Right ventricle myocardium inferior (tissue), 1 donor: ENCODE measurements at places on chromosomes 16 and 17.

DNA sequence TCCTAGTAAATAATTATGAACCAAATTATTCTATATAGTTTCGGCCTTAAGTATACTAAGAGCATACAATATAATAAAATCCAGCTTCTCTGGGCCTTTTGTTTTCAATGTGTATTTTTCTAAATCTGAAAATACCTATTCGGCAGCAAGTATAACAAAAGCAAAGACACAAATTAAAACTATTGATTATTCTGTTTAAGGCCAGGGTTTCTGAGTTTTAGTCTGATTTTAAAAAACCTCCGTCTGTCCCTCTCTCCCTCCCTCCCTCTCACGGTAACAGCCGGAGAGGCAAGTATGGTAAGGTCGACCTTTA lies 1.5 kb downstream of the TOB1 start:
- no peak for DNase-seq

DNA sequence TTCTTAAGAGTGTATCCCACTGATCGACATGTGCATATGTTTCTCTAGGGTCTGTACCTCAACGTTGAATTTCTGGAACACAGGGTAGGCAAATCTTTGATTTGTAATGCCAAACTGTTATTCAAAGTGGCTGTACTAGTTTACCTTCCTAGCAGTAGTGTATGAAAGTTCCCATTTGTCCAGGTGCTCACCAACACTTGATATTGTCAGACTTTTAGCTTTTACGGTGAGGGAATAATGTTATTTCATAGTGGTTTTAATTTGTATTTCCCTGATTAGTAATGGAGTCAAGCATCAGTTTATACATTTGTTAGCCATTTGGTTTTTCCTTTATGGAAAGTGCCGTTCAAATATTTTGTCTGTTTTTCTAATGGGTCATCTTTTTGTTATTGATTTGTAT lies 20.3 kb downstream of the GSDMB start:
- no peak for DNase-seq

DNA sequence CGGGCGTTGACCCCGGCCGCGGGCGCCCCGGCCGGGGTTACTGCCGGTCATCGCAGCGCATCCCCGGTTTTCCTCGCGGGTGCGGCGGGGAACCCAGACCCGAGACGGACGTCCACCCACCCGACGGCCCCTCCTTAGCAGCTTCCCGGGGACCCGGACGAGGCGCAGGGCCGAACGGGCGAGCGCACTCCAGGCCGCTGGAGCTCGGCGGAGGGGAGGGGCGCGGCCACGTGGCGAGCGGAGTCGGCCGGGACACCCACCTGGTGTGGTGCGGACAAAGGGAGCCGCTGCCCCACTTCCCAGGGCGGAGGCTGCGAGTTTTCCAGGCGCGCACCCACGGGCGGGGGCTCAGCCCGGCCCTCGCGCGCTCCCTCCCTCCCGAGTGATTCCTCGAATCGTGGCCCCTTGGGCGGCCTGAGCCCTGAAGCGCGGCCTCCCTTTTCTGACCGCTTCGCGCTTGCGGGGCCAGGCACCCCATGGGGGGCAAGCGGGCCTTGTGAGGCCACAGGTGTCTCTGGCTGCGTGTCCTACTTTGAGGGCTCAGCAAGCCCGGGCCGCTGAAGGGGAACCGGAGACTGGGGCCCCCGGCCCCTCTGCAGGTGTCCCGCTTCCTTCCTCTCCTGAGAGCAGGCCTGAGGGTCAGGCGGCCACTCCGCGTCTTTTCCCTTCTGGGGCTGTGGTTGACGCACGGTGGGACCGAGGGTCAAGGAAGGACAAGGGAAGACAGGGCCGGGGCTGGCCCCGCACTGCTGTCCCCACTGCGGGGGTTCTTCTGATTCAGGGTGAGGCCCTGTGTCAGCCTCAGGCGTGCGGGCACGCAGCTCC lies 1.1 kb upstream of the FASN start:
- DNase-seq: peak; percentile 74

GRCh38 chr16:4832698-4833343 lies 14.3 kb downstream of the GLYR1 start:
- DNase-seq: no peak

- DNase-seq: no peak
Measured at GRCh38 chr17:9432134-9432885, 143.3 kb downstream of the STX8 start.

DNA sequence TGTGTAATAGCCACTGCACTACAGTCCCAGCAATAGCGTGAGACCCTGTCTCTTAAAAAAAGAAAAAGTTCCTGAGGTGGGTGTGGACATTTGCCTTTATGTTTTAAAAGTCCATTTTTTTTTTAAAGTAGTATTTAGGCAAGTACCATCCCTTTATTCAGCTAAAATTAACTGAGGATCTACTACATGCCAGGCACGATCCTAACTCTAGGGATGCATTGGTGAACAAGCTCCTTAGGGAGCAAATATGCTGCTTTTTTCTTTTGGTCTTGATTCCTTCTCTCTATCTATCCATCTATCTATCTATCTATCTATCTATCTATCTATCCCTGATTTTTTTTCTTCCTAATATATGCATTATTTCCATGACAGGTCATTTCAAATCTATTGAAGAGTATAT lies 44.7 kb downstream of the CMTM3 start:
- DNase-seq: no peak

GRCh38 chr17:6506679-6507231 lies 49.6 kb downstream of the PITPNM3 start:
- DNase-seq: no peak

GRCh38 chr17:31674305-31674704 lies 184.7 kb downstream of the COPRS start:
- no peak for DNase-seq

DNA sequence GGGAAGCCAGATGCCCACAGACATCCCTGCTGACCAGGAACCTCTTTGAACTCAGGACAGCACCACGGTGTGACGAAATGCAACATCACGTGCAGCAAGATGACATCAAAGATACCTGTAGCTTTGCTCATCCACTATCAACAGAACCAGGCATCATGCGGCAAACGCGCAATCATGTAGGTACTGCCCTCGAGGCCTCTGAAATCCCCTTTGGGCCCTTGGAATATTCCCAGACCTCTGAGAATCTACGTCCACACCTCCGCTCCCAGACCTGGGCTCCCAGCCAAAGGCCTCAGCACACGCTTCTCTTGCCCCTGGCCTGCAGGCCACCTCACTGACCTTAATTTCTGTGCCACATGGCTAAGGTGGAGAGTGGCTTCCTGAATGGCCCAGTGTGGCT lies 7.3 kb downstream of the CX3CL1 start:
- DNase-seq: no peak

- DNase-seq: no peak
Measured at GRCh38 chr17:33038740-33039139, 47.1 kb downstream of the SPACA3 start.

- no peak for DNase-seq
Measured at GRCh38 chr17:31745964-31746600, 113.0 kb downstream of the COPRS start.

GRCh38 chr17:14069251-14070021 lies at the start of gene COX10:
Gene COX10, plus strand, starts transcription at chr17:14069504. Its CDS starts 102 bp downstream, at chr17:14069606.
- peak; percentile 93 for DNase-seq

DNA sequence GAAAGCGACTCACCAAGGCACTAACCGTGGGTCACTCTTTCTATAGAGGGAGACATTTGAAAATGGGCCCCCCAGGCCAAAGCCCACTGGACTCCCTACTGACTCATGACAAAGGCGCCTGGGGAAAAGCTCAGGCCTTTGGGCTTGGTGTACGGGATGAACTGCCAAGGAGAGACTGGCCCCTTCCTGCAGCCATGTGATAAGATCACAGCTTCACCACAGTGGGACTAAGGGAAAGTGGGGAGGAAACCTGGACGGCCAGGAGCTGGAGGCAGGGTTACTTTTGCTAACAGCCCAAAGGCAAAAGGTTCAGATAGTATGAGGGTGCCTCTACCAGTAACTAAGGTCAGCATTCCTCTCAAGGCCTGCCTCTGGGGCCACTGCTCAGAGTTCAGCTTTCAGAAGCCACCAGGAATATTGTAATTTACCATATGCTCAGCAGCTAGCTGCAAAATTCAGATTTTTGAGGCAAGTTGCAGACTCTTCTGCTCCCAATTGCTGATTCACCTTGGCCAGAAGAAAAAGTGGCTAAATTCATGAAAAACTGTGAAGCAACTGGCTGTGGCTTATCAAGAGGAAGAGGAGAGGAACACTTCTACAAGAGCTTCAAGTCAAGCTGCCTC lies 37.1 kb upstream of the SLC25A19 start:
- no peak for DNase-seq

GRCh38 chr17:77935121-77935571 lies 23.4 kb upstream of the TNRC6C start:
- no peak for DNase-seq

DNA sequence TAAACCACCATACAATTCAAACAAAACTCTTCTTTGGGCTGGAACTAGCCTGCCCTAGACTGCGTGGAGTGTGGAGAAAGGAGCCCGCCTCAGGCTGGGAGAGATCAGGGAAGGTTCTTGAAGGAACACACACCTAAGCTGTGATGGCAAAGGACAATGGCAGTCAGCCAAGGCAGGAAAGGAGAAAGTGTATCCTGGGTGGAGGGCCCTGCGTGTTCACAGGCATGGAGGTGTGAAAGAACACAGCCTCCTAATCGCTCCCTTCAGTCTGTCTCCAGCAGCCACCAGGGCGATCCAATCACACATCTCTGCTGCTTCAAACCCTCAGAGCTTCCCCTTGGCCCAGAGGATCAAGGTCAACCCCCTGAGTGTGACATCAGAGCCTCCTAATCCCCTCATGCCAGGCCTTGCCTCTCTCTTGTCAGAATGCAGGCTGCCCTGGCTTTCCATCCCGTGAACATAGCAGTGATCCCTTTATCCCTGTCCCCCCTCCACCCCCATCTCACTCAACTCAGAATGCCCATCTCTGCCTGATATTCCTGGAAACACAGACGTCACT lies 173.0 kb downstream of the KATNIP start:
- no peak for DNase-seq

GRCh38 chr16:47699106-47699505 lies 238.0 kb downstream of the PHKB start:
- no peak for DNase-seq

GRCh38 chr16:14405611-14406537 lies 224.2 kb downstream of the PARN start:
- no peak for DNase-seq

GRCh38 chr17:77749989-77750388 lies 208.5 kb upstream of the TNRC6C start:
- no peak for DNase-seq

DNA sequence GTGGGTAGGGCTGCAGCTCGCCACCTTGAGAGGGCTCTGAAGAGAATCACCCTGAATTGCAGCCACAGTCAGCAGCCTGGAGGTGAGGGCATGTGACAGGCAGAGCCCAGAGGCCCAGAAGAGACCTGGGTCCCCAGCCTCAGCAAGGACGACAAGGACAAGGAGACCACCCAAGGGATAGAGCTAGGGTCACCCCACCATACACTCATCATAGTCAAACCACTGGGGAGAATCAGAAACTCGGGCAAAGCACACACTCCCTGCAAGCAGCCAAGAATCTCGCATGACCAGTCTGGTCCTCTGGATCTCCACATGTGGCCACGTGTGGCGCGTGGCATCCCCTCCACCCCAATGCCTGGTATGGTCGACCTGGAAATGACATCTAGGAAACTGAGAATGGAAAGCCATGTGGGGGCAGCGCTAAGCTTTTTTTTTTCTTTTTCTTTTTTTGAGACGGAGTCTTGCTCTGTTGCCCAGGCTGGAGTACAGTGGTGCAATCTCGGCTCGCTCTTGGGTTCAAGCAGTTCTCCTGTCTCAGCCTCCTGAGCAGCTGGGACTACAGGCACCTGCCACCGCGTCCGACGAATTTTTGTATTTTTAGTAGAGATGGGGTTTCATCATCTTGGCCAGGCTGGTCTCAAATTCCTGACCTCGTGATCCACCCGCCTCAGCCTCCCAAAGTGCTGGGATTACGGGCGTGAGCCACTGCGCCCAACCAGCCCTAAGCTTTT lies 4.6 kb upstream of the SPHK1 start:
- DNase-seq: peak; percentile 5

- DNase-seq: no peak
Measured at GRCh38 chr17:69606142-69606800, 191.8 kb downstream of the MAP2K6 start.

GRCh38 chr17:12463102-12463501 lies 202.6 kb upstream of the MYOCD start:
- no peak for DNase-seq

GRCh38 chr16:81136390-81137335 lies 40.5 kb upstream of the GCSH start:
- DNase-seq: no peak

DNA sequence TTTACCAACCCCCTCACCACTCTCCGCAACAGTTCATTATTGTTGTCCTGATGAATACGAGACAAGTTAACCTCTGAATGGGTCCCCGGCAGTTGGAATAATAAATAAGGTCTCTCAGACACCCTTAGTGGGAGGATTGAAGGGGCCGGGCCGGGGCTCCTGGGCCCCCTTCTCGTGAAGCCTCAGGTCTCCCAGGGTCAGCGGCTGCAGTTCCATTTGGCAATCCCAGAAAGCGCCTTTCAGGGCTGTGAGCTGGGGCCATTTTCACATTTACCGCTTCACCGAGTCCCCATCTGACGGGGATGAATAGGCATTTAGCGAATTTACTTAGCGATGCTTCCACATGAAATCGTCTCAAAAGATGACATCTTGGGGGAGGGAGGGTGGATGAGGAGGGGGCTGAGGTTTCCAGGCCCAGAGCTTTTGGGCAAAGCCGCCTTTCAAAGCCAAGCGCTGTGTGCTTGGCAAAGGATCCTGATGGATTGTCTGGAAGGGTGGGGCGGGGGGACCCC lies 309.8 kb downstream of the XYLT1 start:
- DNase-seq: no peak

DNA sequence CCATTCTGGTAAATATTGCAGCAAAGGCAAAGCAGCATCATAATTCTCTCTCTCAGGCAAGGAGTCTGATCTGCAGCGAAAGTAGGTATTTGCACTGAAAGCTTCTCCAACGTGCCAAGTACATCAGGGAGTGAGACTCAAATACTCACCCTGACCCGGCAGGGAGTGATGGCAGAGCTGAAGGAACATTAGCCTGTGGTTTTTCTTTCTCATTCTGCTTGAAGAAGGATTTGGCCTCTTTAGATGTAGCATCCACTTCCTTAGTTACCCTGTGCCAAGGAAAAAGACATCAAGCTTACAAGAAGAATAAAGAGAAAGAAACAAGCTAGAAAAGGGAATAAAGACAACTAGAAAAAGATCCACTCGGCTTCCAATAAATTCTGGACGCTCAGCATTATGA lies 38.4 kb downstream of the CFDP1 start:
- no peak for DNase-seq
